ENCODE measurements at places on chromosomes 12 and 14.

- DNase-seq: no peak
Observed at GRCh38 chr14:68249661-68250451, 430.3 kb downstream of the RAD51B start.

DNA sequence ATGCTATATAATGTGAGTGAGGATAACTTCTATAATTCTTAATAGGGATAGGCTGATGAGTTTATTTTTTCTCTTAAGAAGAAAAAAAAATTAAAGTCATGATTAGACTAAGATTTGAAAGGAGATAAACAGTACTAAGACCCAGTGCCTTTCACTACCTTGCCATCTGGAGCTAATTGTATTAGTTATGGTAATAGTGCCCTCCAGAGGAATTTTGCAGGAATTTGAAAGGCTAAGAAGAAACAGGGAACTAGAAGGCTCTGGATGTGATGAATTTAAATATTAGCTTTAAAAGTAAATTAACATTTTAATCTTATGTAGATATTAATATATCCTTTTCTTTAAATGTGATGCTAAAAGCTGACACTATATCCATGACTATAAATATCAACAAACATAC lies 36.6 kb upstream of the PIK3C2G start:
- DNase-seq: no peak

DNA sequence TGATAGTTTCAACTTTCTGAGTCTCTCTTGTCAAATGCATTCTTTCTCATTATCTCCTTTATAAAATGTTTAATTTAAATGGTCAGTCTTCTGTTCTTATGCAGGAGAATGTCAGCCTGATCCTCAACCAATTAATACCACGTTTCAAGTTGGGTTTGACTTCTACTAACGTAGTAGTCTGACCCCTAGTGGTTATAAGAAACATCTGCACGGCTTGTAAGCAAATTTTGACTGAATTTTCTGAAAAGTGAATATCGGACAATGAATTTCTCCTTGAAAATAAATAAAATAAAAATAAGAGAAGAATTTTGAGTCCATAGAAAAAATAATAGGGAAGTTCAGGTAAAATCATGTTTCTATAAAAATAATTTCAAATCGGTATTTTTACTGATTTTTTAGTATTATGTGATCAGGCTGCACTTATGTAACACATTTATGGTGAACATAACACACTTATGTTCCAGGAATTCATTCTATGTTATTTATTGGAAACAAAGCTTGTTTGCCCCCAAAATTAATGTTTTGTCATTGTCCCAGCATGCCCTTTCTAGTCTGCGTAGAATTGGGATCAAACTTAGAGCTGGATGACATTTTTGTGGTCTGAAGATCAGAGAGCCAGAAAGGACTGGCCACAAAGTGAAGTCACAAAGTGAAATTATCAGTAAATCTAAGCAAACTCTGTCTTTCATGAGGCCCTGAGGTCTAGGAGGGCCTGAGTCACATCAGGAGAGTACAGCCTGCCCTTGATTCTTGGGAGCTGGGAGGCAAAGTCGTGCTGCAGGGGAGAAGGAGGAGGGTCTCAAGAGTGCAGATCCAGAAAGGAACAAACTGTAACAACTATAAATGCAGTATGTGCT lies 101.2 kb upstream of the STXBP6 start:
- peak; percentile 4 for DNase-seq

GRCh38 chr12:47033789-47034555 lies 45.4 kb upstream of the PCED1B start:
- DNase-seq: no peak

- DNase-seq: no peak
Observed at GRCh38 chr14:104328607-104329006, 190.2 kb downstream of the KIF26A start.

- peak; percentile 63 for DNase-seq
Observed at GRCh38 chr14:104284107-104284592, 145.8 kb downstream of the KIF26A start.

GRCh38 chr12:3673981-3674708 lies 78.8 kb downstream of the CRACR2A start:
- DNase-seq: no peak

DNA sequence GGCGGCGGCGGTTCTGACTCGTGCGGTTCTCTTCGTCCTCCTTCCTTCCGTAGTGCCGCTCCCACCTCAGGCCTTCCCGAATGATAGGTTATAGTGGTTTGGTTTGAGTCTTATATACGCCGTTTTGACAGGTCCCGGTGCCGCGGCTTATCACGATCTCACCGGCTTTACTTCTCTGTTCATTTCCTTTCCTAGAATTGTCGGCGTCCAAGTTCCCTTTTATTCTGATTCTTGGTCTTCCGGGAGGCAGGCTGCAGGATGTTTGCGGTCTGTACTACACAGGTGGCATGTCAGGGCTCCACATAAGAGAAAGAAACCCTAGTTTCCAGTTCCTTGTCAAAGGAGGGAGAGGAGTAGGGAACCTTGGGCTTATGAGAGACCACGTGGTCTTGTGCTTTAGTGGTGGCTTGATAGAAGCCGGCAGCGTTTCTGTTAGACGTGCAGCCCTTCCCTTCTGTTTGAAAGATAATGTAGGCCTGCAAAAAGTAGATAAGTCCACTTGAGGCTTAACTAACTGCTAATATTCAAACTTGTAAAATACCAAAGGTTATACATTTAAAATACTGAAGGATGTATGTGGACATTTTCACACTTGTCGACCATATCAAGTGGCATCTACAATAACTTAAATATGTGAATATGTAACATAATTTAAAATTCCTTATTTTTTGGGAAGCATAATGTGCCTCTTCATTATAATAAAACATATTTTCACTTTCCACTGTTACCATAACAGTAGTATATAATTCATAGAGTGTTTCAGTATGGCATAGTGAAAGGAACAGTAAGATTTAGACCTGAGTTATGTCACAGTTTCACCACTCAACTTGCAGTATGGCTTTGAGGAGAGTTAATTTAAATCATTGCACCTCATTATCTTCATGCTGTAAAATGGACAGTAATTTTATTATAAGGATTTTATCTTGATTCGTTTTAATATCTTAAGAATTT lies 804 bp downstream of the USP15 start:
- no peak for DNase-seq

DNA sequence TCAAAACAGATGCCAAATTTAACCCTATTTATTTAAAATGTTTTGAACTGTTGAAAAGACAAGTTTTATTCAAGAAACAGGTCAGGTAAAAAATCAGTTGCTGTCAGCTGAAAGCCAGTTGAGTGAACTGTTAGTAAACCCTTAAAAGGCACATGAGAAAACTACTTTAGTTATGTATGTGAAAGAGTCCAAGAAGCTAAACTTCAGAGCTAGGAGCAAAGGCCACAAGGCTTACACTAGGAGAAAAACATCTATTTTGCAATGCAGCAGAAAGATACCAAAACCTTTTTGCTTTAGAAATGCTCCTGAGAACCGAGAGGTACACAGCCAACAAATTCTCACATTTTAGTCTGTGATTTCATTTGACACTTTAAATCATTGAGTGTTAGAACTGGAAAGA lies 375.2 kb downstream of the FSCB start:
- no peak for DNase-seq

DNA sequence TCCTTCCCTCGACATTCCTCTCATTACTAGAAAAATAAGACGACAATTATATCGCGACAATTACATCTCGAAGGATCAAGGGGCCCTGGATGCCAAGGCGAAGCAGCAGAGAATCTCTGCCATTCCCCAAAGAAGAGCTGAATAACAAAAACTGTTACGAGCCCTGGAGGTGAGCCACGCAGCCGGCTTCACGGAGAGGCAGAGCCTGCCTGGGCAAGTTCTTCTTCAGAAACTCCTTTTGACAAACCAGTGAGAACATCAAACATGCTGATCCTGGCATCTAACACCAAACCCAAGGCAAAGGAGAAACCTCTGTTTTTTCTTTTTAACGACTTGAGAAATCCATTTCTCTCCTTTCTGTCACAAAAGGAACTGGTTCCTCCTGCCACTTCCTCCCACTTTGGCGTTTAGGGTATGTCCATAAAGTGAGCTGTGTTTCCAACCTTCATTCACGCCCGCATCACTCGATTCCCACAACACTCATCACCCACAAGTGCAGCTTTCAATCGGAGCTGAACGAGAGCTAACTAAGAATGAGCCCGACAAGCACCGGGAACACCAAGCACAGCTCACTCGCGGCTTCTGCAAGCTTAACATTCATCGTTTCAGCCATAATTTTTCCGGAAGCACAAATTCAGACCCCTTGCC lies 21.5 kb downstream of the CCDC88C start:
- DNase-seq: no peak

GRCh38 chr12:57624441-57625220 lies 8.4 kb downstream of the B4GALNT1 start:
- no peak for DNase-seq

DNA sequence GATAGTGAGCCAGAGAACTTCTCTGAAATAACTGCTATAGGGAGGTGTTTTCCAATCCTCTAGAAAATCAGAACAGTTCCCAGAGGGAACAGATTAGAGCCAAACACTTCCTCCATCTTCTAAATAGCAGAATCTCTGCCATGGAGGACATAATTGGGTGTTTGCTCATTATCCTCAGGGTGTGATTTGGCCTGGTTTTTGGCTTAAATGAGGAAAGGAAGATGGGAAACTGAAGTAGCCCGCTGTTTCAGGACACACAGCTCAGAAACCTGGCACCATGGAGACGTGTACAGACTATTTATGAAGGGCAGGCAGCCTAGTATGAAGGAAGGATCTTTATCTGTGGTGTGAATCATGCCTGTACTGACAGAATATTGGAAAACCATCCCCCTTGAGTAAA lies 231.7 kb upstream of the PRKD1 start:
- DNase-seq: no peak

- DNase-seq: no peak
Observed at GRCh38 chr12:105334001-105334400, 3.5 kb downstream of the C12orf75 start.

GRCh38 chr14:88983755-88984154 lies 159.3 kb downstream of the TTC8 start:
- DNase-seq: no peak

- no peak for DNase-seq
Observed at GRCh38 chr12:97541366-97541765, 78.8 kb downstream of the RMST start.

- no peak for DNase-seq
Observed at GRCh38 chr12:24109381-24110039, 160.0 kb upstream of the SOX5 start.

DNA sequence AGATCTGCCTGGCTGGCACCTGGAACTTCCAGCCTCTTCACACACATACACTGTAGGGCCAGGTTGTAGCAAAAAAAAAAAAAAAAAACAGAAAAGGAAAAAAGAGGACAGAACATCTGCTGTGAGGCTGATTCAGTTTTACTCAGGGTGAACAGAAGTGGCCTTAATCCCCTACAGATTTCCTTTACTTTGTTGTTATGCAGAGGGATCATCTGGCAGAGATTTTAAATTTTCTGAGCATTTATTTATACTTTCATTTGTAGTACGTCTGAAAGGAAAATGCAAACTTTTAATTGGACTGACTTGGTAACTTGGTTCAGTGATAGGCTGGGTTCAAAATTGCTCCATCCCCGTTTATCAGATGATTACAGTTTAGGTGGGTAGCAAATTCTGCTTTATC lies 50.8 kb upstream of the PRICKLE1 start:
- DNase-seq: no peak

GRCh38 chr14:69068744-69069421 lies 84.0 kb downstream of the DCAF5 start:
- no peak for DNase-seq

- peak; percentile 69 for DNase-seq
Observed at GRCh38 chr12:19620222-19620621, 180.9 kb downstream of the AEBP2 start.

GRCh38 chr14:105878554-105878953 lies 352.2 kb downstream of the TMEM121 start:
- no peak for DNase-seq

DNA sequence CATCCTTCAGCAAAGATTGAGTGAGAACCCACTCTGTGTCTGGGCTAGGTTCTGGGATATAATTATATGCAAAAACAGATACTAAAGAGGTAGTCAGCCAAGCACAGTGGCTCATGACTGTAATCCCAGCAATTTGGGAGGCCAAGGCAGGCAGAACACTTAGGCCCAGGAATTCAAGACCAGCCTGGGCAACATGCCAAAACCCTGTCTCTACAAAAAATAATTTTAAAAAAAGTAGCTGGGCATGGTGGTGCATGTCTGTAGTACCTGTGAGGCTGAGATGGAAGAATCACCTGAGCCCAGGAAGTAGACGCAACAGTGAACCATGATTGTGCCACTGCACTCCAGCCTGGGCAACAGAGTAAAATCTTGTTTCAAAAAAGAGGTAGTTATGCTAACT lies 237.5 kb upstream of the HMGA2 start:
- DNase-seq: no peak

GRCh38 chr14:85439696-85440328 lies 90.1 kb upstream of the FLRT2 start:
- DNase-seq: no peak

GRCh38 chr14:90461425-90461824 lies 64.6 kb downstream of the CALM1 start:
- no peak for DNase-seq

GRCh38 chr14:85565862-85566296 lies 35.9 kb downstream of the FLRT2 start:
- no peak for DNase-seq

DNA sequence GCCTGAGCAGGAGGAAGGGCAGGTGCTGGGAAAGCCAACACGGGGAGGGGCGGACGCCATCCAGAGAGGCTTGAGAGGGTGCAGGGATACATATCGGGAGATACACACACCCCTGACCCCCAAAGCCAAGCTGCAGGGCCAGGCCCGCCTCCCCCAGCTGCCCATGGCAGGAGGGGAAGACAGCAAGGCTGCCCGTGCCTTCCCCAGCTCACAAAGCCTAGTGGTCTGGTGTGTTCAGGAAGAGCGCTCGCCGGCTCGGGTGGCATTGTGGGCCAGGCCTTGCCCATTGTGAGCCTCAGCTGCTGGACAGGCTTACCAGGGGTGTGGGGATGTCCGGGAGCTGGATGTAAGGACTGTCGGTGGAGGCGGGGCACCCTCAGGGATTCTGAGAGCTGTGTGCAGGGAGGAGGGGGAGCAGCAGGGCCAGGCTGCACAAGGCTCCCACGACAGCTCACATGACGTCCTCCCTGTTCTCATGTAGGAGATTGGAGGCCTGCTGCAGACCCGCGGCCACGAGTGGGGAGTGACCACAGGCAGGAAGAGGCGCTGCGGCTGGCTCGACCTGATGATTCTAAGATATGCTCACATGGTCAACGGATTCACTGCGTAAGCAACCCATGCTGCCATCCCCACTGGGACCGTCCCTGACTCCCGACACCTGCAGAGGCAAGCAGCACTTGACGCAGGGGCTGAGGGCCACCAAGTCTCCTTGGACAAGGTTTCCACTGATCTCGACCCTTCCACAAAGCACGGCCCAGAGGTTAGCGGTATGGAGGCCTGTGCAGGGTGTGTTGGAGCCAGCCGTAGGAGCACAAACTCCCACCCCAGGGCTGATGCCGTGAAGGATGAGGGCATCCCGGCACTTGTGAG lies 10.1 kb upstream of the SIVA1 start:
- DNase-seq: no peak

GRCh38 chr14:96838449-96838848 lies 41.3 kb downstream of the VRK1 start:
- no peak for DNase-seq

All from mucosa of descending colon (tissue), 3 donors.